ENCODE measurements at places on chromosomes 7 and 10. TPM values are rescaled to one million over a fixed set of nuclear protein-coding genes. Genes with fewer than 3 reads are reported as not detected.

The PGAM2 gene
- polyA plus RNA-seq = 0.26 TPM

The SH2D4B gene
- 0.16 TPM for polyA plus RNA-seq

GRCh38 chr7:36638586-36639263 lies 85.6 kb downstream of the AOAH start:
- DNase-seq = no peak

DNA sequence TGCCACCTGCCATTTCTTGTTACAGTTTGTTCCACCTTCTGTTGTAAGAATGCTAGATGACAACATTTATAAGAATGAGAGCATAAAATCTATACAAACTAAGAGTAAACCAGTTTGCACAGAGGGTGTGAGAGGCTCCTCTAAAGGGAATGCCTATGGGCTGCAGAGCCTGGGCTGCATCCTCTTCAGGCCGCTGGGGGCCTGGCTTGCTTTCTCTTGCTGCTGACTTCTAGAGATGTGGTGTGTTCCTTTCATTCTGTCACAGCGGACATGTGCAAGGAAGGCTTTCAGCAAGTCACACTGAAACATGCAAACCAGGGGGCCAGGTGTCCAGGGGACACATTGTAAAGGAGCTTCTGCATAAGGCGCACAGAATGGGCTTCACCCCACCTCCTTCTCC lies 7.1 kb upstream of the ATP6V1F start:
- DNase-seq = no peak

- no peak for DNase-seq
These were observed 43.5 kb downstream of the ANKIB1 start for GRCh38 chr7:92289321-92289720.

- no peak for DNase-seq
These were observed 235.2 kb upstream of the AKR1E2 start for GRCh38 chr10:4590807-4591206.

All from left renal pelvis (tissue), 4 donors.